ENCODE measurements at places on chromosomes 3 and 15. TPM values are rescaled to one million over a fixed set of nuclear protein-coding genes. Genes with fewer than 3 reads are reported as not detected.

ARGFX gene
- total RNA-seq: not detected

- no peak for DNase-seq
Observed at GRCh38 chr3:99774467-99774866, 43.2 kb upstream of the CMSS1 start.

DNA sequence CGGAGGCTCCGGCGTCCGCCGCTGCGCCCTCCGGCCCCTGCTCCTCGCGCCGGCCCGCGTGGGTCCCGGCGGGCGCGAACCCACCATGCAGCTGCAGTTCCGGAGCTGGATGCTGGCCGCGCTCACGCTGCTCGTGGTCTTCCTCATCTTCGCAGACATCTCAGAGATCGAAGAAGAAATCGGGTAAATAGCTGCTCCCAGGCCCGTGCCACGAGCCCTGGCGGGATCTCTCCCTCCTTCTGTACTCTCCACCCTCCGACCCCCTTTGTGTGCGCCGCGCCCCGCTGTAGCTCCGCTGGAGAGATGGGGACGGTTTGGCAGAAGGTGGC, 263 bp downstream of the ST8SIA2 start:
- DNase-seq: no peak

- no peak for DNase-seq
Observed at GRCh38 chr15:74808840-74809229, 3.8 kb upstream of the LMAN1L start.

DNA sequence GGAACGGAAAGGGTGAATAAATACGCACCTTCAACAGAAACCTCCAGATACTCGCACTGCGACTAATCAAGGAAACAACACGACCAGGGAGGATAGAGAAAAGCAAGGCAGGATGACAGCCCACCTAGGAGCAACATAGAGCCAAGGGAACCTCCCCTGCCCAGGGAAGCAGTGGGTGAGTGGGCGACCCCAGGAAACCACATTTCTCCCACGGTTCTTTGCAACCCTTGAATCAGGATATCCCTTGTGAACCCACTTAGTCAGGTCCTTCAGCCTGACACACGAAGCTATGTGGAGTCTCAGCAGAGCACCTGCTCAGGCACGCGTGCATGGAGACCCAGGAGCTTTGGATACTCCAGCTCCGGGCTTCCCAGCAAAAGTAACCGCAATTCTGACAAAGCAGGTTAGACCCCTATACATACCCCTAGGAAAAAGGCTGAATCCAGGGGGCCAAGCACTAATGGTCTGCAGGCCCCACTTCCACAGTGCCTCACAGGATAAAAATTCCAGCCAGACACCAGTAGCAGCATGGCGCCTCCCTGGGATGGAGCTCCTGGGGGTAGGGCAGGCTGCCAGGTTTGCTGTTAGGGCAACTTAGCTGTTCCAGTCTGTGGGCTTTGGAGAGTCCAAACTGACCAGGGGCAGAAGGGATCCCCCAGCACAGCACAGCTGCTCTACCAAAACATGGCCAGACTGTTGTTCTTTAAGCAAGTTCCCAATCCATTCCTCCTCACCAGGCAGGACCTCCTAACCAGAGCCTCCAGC, 38.4 kb upstream of the PXYLP1 start:
- DNase-seq: no peak

ERICH6 gene
- not detected for total RNA-seq

DGKG gene
- 10.3 TPM for total RNA-seq

FMN1 gene
- 12.3 TPM for total RNA-seq

AADACL2 gene
- not detected for total RNA-seq

DNA sequence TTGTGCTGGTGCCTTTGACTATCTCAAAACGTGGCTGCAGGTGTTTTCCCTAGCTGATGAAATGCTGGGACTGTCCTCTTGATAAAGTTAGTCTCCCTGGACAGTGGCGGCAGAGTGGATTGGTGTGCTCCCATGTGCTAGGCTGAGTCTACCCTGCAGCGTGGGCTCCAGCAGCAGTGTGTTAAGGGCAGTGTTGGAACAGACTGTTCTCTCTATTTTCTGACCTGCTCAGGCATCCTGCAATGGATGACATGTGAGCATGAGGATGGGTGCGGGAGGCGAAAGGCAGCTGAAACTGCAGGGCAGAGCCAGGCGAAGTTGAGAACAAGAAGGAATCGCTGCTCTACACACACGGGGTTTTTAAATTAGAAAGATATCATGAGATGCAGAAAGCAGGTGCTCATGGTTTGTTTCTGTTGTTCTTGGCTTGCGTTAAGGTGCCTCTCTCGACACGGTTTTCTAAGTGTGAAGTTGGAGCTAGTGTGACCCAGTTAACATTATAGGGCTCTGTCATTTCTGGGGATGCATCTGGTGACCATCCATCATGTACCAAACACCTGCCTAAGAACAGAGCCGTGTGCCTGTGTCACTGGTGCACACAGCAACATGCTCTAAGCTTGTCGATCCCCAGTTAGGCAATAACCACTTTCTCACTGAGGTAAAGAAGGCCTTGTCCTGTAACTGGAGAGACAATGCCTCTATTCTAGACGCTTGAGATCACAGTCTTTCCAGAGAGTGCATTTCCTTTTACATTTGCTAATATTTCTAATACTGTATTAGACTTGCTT, 44.3 kb downstream of the SLCO3A1 start:
- no peak for DNase-seq

SI gene
- total RNA-seq: not detected

DNA sequence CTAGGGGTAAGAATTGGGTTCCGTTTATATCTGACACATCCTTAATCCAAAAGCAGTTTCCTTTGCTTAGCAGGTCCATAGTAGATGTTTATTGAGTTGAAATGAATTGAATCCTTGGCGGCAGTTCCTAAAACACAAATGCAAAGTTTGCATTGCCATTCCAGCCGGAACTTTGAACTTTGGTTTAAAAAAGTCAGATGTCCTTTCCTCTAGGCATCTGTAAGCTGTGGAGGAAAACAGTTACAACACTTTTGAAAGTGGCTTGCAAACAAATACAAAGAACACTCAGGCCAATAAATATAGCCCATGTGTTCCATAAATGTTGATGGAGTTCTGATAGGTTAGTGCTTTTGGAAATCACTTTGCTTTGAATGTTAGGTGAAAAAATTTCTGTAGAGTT, 374.7 kb upstream of the RARB start:
- no peak for DNase-seq

ZPLD1 gene
- total RNA-seq: not detected

IL20RB gene
- 0.28 TPM for total RNA-seq

GRCh38 chr15:33844186-33844585, 124.1 kb upstream of the CHRM5 start:
- no peak for DNase-seq

TMEM158 gene
- 0.66 TPM for total RNA-seq

DOCK3 gene
- total RNA-seq: 4.4 TPM

SLC35G2 gene
- total RNA-seq: 6.3 TPM

DNAH1 gene
- 4.6 TPM for total RNA-seq

- DNase-seq: no peak
Observed at GRCh38 chr3:156559321-156559720, 4.4 kb upstream of the SSR3 start.

GRCh38 chr3:139332092-139332491, 11.7 kb upstream of the MRPS22 start:
- DNase-seq: no peak

DNA sequence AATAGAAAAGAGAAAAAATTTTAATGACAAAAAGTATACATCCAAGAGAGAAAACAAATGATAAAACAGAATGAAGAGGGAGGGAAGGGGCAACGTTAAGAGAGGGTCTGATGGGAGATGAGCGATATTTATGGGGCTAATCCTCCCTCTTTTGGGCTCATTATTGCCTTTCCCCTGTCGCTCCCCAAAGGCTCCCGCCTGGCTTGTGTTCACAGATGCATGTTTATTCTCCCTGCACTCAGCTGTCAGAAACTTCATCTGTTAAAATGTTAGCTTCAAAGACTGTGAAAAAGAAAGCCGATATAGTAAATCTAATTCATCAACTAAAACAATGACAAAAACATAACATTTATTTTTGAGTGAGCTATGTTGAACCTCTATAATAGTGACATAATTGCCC, 74.3 kb downstream of the GABRB3 start:
- DNase-seq: no peak

DNA sequence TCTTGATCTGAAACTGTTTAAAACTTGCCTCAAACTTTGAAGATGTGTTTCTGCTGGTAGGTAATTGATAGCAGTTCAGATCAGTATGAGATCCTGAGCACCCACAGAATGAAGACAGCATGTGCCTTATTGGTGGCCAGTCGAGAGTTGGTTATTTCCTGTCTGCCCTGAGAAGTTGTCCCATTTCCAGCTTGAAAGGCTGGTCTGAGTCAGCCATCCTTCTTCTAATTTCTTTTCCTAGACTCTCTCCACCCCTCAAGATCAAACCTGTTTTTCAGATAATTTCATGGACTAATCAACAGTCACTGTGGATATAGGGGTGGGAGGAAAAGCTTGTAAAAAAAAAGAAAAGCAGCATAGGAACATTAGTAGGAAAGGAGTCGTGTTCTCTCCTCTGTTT, 464.4 kb downstream of the FOXP1 start:
- DNase-seq: no peak
